Dorsolateral prefrontal cortex (tissue), 122 donors: ENCODE measurements at places on chromosomes 11 and 22.

- DNase-seq, result no peak
Measured at GRCh38 chr22:32319861-32320406, 37.7 kb upstream of the RFPL3 start.

DNA sequence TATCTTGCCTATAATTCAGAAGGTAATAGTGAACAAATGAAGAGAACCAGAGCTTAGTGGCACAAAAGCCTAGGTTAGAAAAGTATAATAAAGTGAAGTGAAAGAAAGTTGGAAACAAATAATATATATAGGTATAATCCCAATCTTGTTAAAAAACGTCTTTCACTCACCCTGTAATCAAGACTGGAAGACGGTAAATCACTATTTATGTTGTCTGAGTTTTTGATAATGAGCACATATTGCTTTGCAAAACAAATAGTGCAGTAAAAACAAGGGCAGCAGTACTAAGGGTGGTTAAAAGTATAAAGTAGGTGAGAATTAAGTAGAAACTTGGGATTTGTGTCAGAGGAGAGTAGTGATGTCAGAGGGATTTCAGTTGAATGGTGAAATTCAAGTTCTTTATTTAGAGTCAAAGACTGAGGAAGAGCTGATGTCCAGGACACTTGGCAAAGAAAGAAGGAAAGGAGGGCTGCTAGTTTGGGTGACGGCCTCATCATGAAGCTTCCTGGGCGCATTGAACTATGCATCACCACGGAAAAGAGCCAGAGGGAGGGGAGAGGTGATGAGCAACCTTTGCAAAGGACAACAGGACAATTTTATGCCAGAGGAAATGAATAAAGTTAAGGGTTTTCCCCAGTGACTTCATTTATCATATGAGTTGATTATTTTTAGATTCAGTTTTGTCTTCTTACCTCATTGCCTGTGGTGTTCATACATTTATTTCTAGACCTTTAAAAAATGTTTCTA lies 11.4 kb downstream of the NCAM1 start:
- no peak for DNase-seq

DNA sequence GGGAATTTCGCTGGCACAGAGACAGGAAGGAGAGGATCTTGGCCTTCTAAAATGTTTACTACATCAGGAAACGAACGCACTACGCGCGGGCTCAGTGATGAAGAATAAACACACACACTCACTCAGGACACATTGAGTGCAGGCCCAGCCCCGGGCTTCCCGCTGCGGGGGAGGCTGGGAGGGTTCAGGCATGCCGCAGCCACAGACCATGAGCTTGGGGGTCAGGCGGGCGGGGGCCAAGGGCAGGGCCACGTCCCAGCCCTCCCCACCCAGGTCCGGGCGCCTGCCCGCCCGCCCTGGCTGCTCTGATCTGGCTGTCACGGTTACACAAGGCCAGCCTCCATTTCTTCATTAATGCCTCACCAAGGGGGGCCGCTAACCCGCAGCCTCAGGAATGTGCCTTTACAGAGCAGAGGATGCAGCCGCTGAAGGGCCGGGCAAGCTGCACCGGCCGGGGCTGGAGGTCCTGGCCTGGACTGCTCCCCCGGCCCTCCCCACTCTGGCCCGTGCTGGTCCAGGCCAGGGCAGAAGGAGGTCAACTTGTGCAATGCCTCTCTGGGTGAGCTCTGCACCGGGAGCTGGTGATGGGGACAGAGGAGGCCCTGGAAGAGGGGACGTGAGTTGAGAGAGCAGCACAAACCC lies 41.7 kb downstream of the IGF2 start:
- DNase-seq, result no peak

GRCh38 chr11:121354192-121354591 lies 61.6 kb downstream of the SC5D start:
- no peak for DNase-seq

GRCh38 chr11:1072116-1072820 lies 2.4 kb upstream of the MUC2 start:
- DNase-seq, result peak; percentile 42

- no peak for DNase-seq
Measured at GRCh38 chr11:119537306-119538253, 114.6 kb upstream of the THY1 start.

DNA sequence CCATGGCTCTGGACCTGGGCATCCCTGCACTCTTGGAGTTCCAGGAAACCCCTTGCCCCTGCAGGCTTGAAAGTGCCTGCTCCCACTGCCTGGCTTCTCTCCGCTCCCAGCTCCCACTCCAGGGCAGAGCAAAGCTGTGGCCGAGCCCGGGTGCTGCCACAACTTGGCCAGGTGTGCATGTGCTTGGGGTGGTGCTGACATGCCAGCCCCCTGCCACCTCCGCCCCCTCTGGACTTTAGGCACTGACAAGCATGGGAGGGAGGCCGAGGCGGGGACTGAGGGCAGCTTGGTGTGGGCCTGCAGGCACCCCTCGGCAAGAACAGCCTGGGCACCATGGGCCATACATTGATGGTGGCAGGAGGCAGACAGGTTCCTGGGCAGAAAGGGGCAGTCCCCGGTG lies 56.4 kb upstream of the B3GNT6 start:
- DNase-seq, result no peak

GRCh38 chr22:20588843-20589581 lies 81.6 kb downstream of the MED15 start:
- no peak for DNase-seq

GRCh38 chr11:92735039-92735438 lies 234.4 kb upstream of the MTNR1B start:
- DNase-seq, result no peak

GRCh38 chr11:20912065-20912821 lies 242.9 kb downstream of the NELL1 start:
- DNase-seq, result no peak

DNA sequence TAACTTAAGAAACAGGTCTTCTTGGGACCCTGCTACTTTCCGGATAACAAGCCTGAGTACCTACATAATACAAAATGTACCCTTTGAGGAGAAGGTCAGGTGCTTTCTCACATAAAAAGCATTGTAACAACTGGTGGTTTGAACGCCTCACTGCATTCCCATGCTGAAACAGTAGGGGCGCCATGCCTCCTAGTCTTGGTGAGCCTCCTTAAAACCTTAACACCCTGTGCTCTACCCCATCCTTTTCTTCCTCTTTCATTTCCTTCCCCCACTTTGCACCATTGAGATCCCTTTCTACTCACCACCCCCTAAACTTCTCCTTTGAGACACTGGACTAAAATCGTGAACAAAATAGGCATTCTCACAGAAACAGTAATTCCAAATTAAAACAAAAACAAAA lies 729.3 kb downstream of the NTM start:
- no peak for DNase-seq

DNA sequence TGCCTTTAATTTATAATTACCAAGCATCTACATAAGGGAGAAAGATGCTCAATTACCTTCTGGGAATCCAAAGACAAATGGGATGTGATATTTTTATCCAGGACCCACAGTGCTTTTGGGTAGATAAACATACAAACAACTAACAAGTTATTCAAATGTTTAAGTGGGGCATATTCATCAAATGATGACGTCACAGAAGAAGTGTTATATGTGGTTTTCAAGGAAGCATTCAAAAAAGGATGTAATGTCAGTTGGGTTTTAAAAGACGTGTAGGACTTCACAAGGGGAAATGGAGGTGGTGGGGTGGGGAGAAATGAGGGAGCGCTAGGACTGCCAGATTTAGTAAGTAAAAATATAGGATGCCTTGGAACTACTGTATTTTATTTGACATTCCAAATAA lies 915.9 kb downstream of the KCNA4 start:
- DNase-seq, result no peak

DNA sequence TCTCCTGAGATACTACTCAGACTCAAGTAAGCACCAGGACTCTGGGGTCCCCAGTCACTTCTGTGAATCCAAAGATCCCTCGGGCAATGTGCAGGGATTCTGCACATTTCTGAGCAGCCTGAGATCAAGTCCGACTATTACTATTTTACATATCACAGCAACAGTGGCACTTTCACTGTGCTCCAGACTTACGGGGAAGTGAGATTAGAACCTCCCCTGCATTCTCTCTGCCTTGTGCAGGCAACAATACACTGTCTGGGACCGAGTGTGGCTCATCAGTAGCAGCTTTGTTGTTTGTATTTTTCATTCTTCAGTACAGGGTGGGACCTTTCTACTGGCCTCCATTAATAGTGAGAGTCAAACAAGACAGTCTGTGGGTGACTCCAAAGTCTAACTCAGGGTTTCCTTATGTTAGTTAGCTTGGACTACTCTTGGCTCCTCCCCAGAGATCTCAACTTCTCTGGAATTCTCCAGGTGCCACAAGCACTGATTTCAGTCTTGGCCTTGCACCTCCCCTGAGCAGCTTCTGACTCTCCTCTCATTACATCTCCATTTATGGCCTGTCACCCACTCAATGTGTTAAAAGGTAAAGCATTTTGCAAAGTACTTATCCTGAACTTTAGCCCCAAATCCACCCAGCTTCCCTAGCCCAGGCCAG lies 76.2 kb upstream of the TOP3B start:
- DNase-seq, result no peak

- DNase-seq, result no peak
Measured at GRCh38 chr22:37218771-37219411, 6.6 kb upstream of the SSTR3 start.

- DNase-seq, result no peak
Measured at GRCh38 chr22:17472932-17473331, 90.4 kb upstream of the SLC25A18 start.

DNA sequence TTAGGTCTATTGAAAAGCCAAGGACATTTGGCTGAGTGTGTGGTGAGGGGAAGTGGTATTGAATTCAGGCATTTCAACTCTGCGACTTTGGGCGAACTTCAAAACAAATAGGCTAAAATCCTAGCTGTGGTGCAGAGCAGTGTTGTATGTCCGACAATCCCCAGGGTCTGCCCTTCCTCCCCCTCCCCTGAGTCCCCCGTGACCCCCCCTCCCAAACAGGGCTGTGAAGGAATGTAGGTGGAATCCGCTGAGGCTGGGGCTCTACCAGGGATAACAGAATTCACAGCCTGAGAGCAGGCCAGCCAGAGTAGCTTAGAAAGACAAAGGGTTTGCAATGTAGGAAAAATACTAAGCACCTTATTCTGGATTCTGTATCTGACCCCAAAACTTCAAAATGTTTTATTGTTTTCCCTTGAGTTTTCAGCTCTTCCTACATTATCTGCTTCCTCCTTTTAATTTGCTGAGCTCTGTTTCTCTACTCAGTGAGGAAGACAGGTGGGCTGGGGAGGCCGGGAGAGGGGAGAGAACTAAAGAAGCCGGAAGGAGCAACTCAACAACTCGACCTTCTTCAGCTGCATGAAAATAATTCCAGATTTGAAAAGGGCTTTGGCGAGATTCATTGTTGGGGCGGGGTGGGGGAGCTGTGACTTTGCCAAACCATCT lies 315.2 kb downstream of the BLID start:
- no peak for DNase-seq

DNA sequence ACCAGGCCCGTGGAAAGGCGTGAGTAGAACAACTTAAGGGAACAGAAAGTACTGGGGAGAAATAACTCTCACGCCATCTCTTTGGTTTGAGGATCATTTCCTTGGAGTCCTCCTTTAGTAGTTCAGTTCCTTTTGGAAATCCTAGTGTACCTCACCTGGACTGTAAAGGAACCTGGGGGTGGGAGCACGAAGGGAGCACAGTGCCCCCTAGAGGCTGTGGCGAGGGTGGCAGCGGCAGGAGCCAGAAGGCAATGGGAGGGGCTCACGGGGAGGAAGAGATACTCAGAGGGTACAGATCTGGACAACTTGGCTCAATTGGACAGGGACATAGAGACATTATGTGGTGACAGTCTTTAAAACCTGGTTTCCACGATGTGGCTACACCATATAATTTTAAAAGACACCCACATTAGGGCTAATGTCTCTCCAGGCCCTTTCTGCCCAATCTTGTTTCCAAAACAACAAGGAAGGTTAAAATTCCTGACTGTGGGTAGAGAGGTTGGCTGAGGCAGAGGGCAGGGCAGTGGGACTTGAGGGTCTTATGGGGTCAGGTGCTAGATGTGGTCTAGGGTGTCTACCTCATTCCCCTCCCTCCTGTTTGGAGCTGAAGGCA lies 87.0 kb downstream of the CSNK2A3 start:
- DNase-seq, result no peak

DNA sequence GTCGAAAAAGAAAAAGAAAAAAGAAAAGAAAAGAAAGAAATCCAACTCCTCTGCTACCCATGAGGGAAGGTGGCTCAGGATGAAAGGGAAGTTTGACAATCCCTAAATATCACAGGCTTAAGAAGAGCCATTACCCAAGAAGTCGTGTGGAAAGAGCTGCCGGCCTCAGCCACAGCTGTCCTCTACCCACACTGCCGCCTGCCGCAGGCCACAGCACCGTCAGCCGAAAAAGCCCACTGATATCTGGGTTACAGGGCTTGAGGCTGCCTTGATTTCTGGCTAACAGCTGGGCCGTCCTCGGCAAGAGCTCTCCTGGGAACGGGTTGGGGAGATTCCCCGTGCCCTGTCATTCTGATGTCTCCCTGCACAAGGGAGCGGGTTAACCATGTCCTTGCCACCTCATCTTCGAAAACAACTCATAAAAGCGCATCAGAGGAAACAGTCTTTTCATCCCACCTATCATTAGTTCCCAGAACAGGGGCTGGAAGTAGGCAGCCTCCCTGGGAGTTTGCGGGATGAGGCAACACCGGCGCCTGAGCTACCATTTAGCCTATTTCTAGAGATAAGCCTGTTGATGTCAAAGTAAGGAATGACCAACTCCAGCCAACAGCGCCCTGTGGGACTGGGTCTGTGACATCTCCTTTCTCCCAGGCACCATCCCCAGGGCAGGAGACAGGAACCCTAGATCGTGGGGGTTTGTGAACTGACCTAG lies 21.8 kb upstream of the SNX32 start:
- no peak for DNase-seq

- DNase-seq, result peak; percentile 47
Measured at GRCh38 chr11:67616431-67617242, 9.9 kb downstream of the NDUFV1 start.

GRCh38 chr11:57358991-57359390 lies 20.8 kb downstream of the P2RX3 start:
- no peak for DNase-seq

DNA sequence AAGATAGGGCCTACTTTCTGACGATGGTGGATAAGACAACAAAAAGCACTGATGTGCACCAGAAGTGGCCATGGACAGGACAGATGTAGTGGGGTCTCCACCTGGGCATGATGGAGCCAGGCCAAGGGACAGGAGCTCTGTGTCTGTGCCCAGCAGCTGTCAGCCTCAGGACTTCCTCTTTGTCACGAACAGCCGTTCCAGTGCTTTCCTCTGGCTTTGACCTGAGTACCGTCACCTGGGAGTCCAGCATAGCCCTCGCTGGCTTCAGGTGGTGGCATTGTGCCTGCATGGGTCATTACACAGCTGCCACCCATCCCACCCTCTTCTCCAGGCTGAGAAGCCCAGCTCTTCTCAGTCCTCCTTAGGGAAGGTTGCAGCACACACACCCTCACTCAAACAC lies 137.8 kb downstream of the GRIK4 start:
- no peak for DNase-seq

- DNase-seq, result no peak
Measured at GRCh38 chr11:101955701-101956100, 39.4 kb upstream of the ANGPTL5 start.
